Kidney (tissue), 22 donors: ENCODE measurements at places on chromosomes 6 and 20. TPM values are rescaled to one million over a fixed set of nuclear protein-coding genes. Genes with fewer than 3 reads are reported as not detected.

DNA sequence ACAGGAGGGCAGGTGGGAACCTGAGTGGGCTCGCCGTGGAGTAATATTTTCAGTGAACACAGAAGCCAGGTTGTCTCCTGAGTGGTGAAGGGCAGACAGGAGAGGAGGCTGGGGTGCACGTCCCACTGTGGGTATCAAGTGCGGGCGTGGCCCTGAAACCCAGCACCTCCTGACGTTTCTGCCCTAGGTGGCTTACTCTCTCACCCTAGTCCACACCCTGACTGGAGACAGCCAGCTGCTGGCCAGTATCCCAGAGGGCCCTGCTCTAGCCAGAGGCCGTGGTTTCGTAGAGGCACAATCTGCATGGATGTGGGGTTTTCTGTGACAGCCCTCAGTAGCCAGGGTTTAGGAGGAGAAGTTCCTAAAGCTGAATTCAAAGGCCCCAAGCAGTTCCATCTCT is 86.7 kb downstream of the TRERF1 start:
- H3K27ac ChIP-seq, result no peak overlapping the region
- DNase-seq, result no peak
- H3K27me3 ChIP-seq, result no peaks in the 10 kb centered on the region

GRCh38 chr6:142914937-142915697 is 29.9 kb downstream of the HIVEP2 start:
- H3K4me3 ChIP-seq, result no peak overlapping the region
- no peak for DNase-seq
- H3K4me1 ChIP-seq, result no peaks in the 10 kb centered on the region
- H3K27ac ChIP-seq, result no peak overlapping the region

- no peak for DNase-seq
- no peaks in the 10 kb centered on the region for H3K36me3 ChIP-seq
- no peak overlapping the region for H3K4me3 ChIP-seq
- no peaks in the 10 kb centered on the region for H3K27me3 ChIP-seq
Measured at GRCh38 chr20:22623211-22623610, 38.8 kb upstream of the FOXA2 start.

Gene MLIP
- polyA plus RNA-seq, result 1.7 TPM

DNA sequence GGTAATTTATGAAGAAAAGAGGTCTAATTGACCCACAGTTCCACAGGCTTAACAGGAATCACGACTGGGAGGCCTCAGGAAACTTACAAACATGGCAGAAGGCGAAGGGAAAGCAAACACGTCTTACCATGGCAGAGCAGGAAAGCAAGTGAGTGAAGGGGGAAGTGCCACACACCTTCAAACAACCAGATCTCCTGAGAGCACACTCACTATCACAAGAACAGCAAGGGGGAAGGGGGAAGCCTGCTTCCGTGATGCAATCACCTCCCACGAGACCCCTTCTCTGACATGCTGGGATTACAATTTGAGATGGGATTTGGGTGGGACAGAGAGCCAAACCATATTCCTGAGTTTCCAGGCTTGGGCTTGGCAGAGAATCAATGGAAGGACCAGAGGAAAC is 124.1 kb upstream of the RAB32 start:
- H3K4me1 ChIP-seq, result no peaks in the 10 kb centered on the region
- DNase-seq, result no peak
- H3K27ac ChIP-seq, result no peak overlapping the region
- H3K27me3 ChIP-seq, result no peaks in the 10 kb centered on the region

DNA sequence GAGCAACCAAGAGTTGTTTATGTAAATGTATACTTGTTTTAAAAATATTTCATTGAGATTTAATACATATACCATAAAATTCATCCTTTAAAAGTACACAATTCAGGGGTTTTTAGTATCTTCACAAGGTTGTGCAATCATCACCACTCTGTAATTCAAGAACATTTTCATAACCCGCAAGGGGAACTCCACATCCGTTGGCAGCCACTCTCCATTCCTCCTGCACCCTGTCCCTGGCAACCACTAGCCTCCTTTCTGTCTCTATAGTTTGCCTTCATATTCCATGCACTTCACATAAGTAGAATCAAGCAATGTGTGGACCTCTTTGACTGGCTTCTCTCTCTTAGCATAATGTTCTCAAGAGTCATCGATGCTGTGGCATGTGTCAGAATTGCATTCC is 104.2 kb upstream of the PDE10A start:
- no peak overlapping the region for H3K4me3 ChIP-seq
- no peaks in the 10 kb centered on the region for H3K4me1 ChIP-seq
- no peaks in the 10 kb centered on the region for H3K36me3 ChIP-seq
- H3K27me3 ChIP-seq, result no peaks in the 10 kb centered on the region

DNA sequence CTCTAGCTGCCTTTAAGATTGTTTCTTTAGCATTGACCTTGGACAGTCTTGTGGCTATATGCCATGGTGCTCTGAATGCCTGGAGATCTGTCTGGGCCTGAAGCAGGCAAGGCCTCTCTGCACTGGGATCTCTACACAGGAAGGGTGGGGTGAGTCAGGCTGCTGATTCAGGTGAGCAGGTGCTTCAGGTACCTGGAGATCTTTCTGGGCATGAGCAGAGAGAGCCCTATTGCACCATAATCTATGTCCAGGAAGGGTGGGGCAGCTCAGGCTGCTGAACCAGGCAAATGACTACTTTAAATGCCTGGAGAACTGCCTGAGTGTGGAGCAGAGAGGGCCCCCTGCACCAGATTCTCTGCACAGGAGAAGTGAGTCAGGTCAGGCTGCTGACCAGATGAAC is 94.5 kb downstream of the TPBG start:
- no peak for DNase-seq
- H3K4me3 ChIP-seq, result no peak overlapping the region
- no peaks in the 10 kb centered on the region for H3K36me3 ChIP-seq
- no peaks in the 10 kb centered on the region for H3K4me1 ChIP-seq
- H3K27ac ChIP-seq, result no peak overlapping the region
- no peaks in the 10 kb centered on the region for H3K27me3 ChIP-seq
